ENCODE measurements at places on chromosomes 5 and 9.

DNA sequence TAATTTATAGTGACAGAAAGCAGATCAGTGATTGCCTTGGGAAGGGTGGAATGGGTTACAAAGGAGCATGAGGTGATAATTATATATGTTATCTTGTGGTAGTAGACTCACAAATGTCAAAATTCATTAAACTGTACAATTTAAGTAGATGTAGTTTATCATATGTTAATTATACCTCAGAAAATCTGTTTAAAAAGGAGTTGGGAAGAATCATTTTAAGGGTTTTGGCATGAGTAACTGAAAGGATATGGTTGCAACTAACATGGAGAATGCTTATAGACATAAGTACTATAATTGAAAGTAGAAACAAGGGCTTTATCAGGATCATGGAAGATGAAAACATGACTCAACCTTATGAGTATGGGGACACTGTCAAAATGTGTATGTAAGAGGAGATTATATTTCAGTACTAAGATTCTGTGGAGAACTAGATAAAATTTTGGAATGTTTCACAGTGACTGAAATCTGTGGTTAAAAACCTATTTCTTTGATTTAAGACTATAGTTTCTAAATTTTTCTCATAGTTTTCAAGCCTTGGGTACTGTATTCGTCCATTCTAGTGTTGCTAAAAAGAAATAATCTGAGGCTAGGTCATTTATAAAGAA lies 73.3 kb downstream of the FCHO2 start:
- H3K27me3 ChIP-seq: no peaks in the 10 kb centered on the region
- H3K4me1 ChIP-seq: no peaks in the 10 kb centered on the region
- no peak for DNase-seq
- no peaks in the 10 kb centered on the region for H3K36me3 ChIP-seq
- H3K27ac ChIP-seq: no peak overlapping the region

GRCh38 chr5:33761139-33761538 lies 130.7 kb downstream of the ADAMTS12 start:
- no peak overlapping the region for H3K27ac ChIP-seq
- no peak for DNase-seq
- no peaks in the 10 kb centered on the region for H3K36me3 ChIP-seq
- H3K4me3 ChIP-seq: no peak overlapping the region

- H3K4me3 ChIP-seq: no peak overlapping the region
- H3K4me1 ChIP-seq: no peaks in the 10 kb centered on the region
- no peak overlapping the region for H3K27ac ChIP-seq
These were observed 366.2 kb upstream of the PDE4D start for GRCh38 chr5:60259730-60260129.

- DNase-seq: no peak
- H3K4me1 ChIP-seq: peaks cover 4% of the 10 kb centered on the region
- H3K4me3 ChIP-seq: no peak overlapping the region
- no peaks in the 10 kb centered on the region for H3K36me3 ChIP-seq
- H3K27ac ChIP-seq: no peak overlapping the region
- peaks cover 26% of the 10 kb centered on the region for H3K27me3 ChIP-seq
These were observed 49.9 kb downstream of the CDO1 start for GRCh38 chr5:115766608-115767007.

- H3K4me1 ChIP-seq: no peaks in the 10 kb centered on the region
- no peaks in the 10 kb centered on the region for H3K27me3 ChIP-seq
- no peaks in the 10 kb centered on the region for H3K36me3 ChIP-seq
These were observed 300.7 kb upstream of the IZUMO3 start for GRCh38 chr9:24846248-24846912.

- peaks cover 7% of the 10 kb centered on the region for H3K27me3 ChIP-seq
- DNase-seq: no peak
- H3K4me1 ChIP-seq: peaks cover 21% of the 10 kb centered on the region
- no peak overlapping the region for H3K4me3 ChIP-seq
These were observed 2.3 kb upstream of the OTULINL start for GRCh38 chr5:14579246-14579645.

- H3K27ac ChIP-seq: peak overlapping the region; percentile 95
- peak overlapping the region; percentile 94 for H3K4me3 ChIP-seq
- H3K36me3 ChIP-seq: peaks cover 28% of the 10 kb centered on the region
- H3K4me1 ChIP-seq: peaks cover 34% of the 10 kb centered on the region
- no peak for DNase-seq
These were observed 1.6 kb downstream of the SKP1 start for GRCh38 chr5:134174841-134175839.

DNA sequence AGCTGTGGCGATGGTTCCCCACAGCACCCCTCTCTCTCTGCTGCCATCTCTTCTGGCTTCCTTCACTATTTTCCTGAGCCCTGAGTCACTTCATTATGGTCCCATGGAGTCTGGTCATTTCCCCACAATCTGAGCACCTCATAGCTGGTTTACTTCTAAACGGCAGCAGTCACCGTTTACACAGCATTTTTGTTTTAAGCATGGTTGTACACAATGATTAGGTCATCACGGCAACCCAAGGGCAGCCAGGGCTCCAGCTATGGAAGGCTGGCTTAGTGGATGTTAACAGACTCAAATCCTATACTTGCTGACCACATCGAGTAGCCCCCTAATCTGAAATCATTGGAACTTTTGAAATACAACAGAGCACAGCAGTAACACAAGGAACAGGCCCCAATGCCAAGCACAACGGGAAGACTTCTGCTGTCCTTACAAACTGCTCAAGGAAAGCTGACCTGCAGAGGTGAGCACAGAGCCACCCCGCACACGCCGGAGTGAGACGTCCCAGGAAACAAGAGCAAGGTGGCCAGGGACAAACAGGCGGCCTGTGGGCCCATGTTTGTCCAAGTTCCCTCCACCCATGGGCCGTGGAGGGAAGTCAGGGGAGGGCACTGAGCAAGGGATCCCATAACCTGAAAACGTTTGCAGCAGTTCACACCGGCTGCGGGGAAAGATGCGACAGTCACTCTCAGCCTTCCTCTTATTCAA lies 22.9 kb downstream of the CAMSAP1 start:
- DNase-seq: no peak
- H3K27me3 ChIP-seq: no peaks in the 10 kb centered on the region
- H3K4me1 ChIP-seq: peaks cover 52% of the 10 kb centered on the region
- no peak overlapping the region for H3K27ac ChIP-seq

GRCh38 chr5:6340100-6340499 lies 38.2 kb downstream of the MED10 start:
- no peak overlapping the region for H3K4me3 ChIP-seq
- H3K27me3 ChIP-seq: no peaks in the 10 kb centered on the region
- H3K36me3 ChIP-seq: no peaks in the 10 kb centered on the region

- no peak overlapping the region for H3K4me3 ChIP-seq
- H3K27me3 ChIP-seq: peaks cover 15% of the 10 kb centered on the region
- no peaks in the 10 kb centered on the region for H3K4me1 ChIP-seq
These were observed 133.9 kb downstream of the ESM1 start for GRCh38 chr5:54851449-54851848.

DNA sequence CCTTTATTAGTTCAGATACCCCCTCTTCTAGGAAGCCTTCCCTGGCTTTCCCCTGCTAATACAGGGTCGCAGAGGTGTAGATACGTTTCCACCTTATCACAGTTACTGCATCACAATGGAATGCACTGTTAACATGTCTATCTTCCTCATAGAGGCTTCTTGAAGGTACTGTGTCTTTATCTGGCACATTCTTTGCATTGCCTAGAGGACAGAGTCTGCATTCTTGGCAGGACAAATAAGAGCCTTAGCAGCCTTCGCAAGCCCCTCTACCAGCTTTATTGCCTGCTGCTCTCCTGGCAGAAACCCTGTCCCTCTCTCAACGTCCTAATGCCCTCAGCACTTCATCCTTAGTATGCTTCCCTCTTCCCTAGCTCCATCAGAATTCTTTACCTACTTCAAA lies 31.6 kb downstream of the SLC1A3 start:
- H3K36me3 ChIP-seq: no peaks in the 10 kb centered on the region
- H3K27ac ChIP-seq: no peak overlapping the region
- DNase-seq: no peak
- no peaks in the 10 kb centered on the region for H3K4me1 ChIP-seq
- H3K4me3 ChIP-seq: no peak overlapping the region

DNA sequence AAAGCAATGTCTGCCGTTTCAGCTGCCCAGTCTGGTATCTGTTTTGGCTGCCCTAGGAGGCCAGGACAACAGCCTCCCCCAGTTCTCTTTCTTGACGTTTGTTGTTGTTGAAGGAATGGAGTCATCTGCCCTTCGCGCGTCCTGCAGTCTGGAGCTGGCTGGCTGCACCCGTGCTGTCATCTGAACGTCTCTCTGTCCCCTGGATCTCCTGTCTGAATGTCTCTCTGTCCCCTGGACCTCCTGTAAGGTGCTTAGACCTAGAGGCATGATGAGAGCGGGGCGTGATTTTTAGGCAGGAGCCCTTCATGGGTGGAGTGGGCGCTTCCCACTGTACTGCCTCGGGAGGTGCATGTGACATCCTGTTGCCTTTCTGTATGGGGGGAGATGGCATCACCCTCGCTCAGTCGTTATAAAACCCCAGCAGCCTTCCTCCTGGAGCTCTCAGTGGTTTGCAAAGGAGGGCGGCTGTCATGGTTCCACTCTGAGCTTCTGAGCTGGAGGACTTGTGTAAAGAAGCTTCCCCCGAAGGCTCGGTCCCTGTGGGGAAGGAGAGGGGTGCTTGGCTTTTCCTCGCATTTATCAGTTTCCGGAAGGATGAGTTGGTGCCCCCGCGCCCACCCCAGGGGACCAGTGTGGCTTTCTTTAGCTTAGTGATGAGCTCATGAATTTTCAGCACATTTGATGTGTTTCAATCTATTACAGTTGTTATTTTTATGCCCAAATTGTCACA lies 49.8 kb upstream of the OLFM1 start:
- no peak overlapping the region for H3K4me3 ChIP-seq
- no peaks in the 10 kb centered on the region for H3K36me3 ChIP-seq
- DNase-seq: no peak
- H3K27ac ChIP-seq: no peak overlapping the region
- no peaks in the 10 kb centered on the region for H3K4me1 ChIP-seq

DNA sequence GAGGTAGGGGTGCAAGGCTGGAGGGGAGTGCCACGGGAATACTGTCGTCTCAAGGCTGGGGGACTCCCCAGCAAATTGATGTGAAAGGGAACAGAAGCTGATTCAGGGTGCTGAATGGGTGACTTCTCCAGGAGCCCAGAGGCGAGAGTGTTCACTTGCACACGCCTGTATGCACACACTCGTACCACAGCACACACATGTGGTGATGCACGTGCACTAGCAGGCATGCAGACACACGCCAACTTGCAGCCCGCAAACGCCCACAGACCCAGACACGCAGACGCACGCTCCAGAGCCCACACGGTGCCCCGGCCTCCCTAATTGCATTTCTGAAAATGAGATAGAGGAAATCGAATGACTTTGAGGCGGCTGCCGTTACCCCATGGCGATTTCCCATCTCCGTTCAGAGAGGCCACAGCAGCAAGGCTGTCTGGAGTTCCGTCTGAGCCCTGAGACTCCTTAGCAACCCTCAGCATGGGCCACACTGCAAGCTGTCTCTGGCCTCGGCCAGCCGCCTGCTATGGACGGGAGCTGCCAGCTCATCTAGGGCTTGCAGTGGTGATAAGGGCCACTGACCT lies 9.1 kb upstream of the ADAMTS2 start:
- no peak for DNase-seq
- no peaks in the 10 kb centered on the region for H3K4me1 ChIP-seq
- H3K27me3 ChIP-seq: peaks cover 1% of the 10 kb centered on the region
- no peaks in the 10 kb centered on the region for H3K36me3 ChIP-seq

- H3K4me3 ChIP-seq: no peak overlapping the region
- no peak overlapping the region for H3K27ac ChIP-seq
- H3K4me1 ChIP-seq: peaks cover 2% of the 10 kb centered on the region
- H3K27me3 ChIP-seq: peaks cover 3% of the 10 kb centered on the region
- DNase-seq: no peak
These were observed 106.2 kb upstream of the FCN2 start for GRCh38 chr9:134774410-134774809.

- no peaks in the 10 kb centered on the region for H3K4me1 ChIP-seq
- no peaks in the 10 kb centered on the region for H3K27me3 ChIP-seq
- no peak overlapping the region for H3K4me3 ChIP-seq
- H3K36me3 ChIP-seq: no peaks in the 10 kb centered on the region
- no peak for DNase-seq
- H3K27ac ChIP-seq: no peak overlapping the region
These were observed 51.7 kb downstream of the LPAR1 start for GRCh38 chr9:110986529-110986928.

DNA sequence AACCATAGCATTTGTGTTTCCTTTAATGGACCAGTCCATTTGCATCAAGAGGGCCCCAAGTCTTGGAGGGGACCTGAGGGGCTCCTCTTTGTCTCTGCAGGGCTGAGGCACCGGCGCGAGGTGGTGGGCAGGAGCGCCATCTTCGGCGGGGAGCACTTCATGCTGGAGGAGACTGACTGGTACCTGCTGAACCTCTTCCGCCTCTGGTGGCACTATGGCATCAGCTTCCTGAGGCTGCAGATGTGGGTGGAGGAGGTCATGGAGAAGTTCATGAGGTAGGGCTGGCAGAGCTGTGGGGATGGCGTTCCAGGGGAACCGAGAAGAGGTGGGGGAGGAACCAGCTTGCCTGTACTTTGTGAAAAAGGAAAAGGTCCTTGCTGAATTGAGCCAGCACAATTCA lies 6.1 kb downstream of the PCYOX1L start:
- no peak for DNase-seq
- H3K4me1 ChIP-seq: peaks cover 20% of the 10 kb centered on the region
- no peak overlapping the region for H3K4me3 ChIP-seq
- H3K27me3 ChIP-seq: no peaks in the 10 kb centered on the region

DNA sequence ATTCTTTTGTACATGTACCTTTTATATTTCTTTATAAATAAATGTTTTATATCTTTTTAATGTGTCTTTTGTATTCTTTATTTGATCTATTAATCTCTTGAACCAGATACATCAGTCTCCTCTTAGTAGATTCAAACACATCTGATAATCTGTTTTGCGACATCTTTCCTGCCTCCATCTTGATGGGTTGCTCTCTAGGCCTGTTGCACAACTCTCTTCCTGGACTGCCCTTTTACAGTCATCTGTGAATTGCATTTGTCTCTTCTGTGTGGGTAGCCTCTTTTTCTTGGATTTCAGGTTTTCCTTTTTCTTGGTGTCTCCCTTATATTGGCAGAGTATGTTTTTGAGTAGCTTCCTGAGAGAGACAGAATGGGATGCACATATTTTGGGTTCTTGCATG lies 6.2 kb downstream of the ZFYVE16 start:
- no peak for DNase-seq
- peaks cover 7% of the 10 kb centered on the region for H3K4me1 ChIP-seq
- H3K27me3 ChIP-seq: no peaks in the 10 kb centered on the region
- H3K36me3 ChIP-seq: peaks cover 5% of the 10 kb centered on the region

GRCh38 chr5:171149333-171149732 lies 159.7 kb upstream of the TLX3 start:
- H3K27ac ChIP-seq: no peak overlapping the region
- no peak overlapping the region for H3K4me3 ChIP-seq
- H3K4me1 ChIP-seq: no peaks in the 10 kb centered on the region
- peaks cover 5% of the 10 kb centered on the region for H3K27me3 ChIP-seq

- peaks cover 7% of the 10 kb centered on the region for H3K4me1 ChIP-seq
- H3K27ac ChIP-seq: no peak overlapping the region
- no peak overlapping the region for H3K4me3 ChIP-seq
- H3K36me3 ChIP-seq: no peaks in the 10 kb centered on the region
- H3K27me3 ChIP-seq: peaks cover 4% of the 10 kb centered on the region
- no peak for DNase-seq
These were observed 85.4 kb downstream of the RXRA start for GRCh38 chr9:134411440-134412297.
